ENCODE measurements at places on chromosomes 6 and 20. TPM values are rescaled to one million over a fixed set of nuclear protein-coding genes. Genes with fewer than 3 reads are reported as not detected.

DNA sequence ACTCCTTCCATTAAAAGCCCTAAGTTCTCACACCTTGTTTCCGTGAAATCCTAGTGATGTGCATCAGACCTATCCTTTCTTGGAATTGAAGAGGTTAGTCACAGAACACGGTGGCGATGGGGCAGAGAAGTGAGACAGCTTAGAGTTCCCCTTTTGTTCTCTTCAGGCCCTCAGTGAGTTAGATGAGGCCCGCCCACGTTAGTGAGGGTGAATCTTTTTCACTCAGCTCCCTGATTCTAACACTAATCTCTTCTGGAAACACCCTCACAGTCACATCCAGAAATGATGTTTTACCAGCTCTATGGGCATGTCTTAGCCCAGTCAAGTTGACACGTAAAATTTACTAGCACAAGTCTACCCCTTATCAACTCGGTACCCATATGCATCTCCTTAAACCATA, 172.7 kb upstream of the NOX3 start:
- H3K4me1 ChIP-seq = no peaks in the 10 kb centered on the region
- H3K27ac ChIP-seq = no peak overlapping the region
- no peaks in the 10 kb centered on the region for H3K27me3 ChIP-seq
- H3K36me3 ChIP-seq = no peaks in the 10 kb centered on the region
- H3K4me3 ChIP-seq = no peak overlapping the region

Gene CARMIL1
- 5.0 TPM for total RNA-seq

- no peaks in the 10 kb centered on the region for H3K36me3 ChIP-seq
- DNase-seq = no peak
- no peaks in the 10 kb centered on the region for H3K27me3 ChIP-seq
Observed at GRCh38 chr20:61840779-61841455, 224.8 kb downstream of the TAF4 start.

DNA sequence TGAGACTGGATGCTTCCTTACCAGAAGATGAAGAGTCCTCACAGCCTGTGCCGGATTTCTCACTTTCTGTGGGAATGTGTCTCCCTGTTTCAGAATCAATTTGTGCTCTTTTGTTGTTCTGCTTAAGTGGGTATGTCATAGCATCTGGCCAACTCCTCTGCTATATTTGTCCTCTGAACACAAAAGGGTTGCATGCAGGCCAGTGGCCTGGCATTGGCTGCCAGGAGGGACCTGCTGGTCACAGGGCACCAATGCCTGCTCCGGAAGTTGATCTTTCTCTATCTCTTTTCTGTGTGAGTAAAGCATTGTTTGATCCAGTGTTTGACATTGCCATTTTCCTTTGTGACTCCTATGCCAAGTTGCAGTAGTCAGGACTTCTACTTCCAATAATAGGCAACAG, 47.8 kb downstream of the JARID2 start:
- H3K4me1 ChIP-seq = peaks cover 3% of the 10 kb centered on the region
- H3K27me3 ChIP-seq = no peaks in the 10 kb centered on the region
- no peaks in the 10 kb centered on the region for H3K36me3 ChIP-seq

- no peaks in the 10 kb centered on the region for H3K36me3 ChIP-seq
- H3K27ac ChIP-seq = no peak overlapping the region
- H3K4me3 ChIP-seq = no peak overlapping the region
- no peaks in the 10 kb centered on the region for H3K27me3 ChIP-seq
- H3K4me1 ChIP-seq = no peaks in the 10 kb centered on the region
- DNase-seq = no peak
Observed at GRCh38 chr6:92139601-92140000, 1279.8 kb downstream of the EPHA7 start.

DNA sequence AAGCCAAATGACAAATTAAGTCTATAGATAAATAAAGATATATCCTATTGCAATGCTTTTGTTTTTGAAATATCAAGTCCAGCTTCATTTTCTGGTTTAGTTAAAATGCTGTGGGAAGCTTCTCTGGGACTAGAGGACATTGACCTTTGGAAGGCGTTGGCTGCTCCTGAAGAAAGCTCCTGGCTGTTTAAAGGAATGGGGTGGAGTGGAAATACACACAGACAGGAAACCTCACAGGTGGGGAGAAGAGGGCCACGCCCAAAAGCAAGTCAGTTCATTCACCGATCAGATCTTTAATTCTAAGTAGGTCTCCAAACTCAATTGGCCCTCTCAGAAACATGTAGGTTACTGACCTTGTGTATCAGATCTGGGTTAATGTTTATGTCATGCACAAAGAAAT, 59.6 kb downstream of the SPTLC3 start:
- no peak overlapping the region for H3K27ac ChIP-seq
- no peaks in the 10 kb centered on the region for H3K4me1 ChIP-seq
- no peak overlapping the region for H3K4me3 ChIP-seq
- H3K27me3 ChIP-seq = no peaks in the 10 kb centered on the region
- DNase-seq = no peak
- peaks cover 1% of the 10 kb centered on the region for H3K36me3 ChIP-seq

- H3K4me1 ChIP-seq = no peaks in the 10 kb centered on the region
- no peaks in the 10 kb centered on the region for H3K36me3 ChIP-seq
- no peaks in the 10 kb centered on the region for H3K27me3 ChIP-seq
- no peak overlapping the region for H3K27ac ChIP-seq
- no peak overlapping the region for H3K4me3 ChIP-seq
- DNase-seq = no peak
Observed at GRCh38 chr20:14478126-14478525, 140.7 kb upstream of the FLRT3 start.

DNA sequence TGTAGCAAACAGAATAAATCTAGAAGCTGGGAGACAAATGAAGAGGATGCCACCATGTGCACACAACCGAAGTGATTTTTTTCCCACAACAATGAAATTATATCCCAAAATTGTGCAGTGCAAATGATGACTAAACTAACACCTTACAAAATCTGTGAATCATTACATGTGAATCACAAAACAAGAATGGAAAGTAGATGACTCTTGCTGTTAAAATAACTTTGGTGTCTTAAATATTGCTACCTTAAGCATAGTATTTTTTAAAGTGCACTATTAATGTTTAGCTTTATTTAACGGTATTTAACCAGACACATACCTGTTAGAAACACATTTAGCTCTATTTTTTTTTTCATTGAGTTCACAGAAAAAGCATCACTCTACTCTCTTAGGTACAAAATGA, 190.8 kb downstream of the TBC1D32 start:
- no peak overlapping the region for H3K27ac ChIP-seq
- H3K4me3 ChIP-seq = no peak overlapping the region
- no peak for DNase-seq
- H3K27me3 ChIP-seq = no peaks in the 10 kb centered on the region

Gene ETV7
- 0.17 TPM for total RNA-seq

- H3K27me3 ChIP-seq = no peaks in the 10 kb centered on the region
- H3K4me3 ChIP-seq = no peak overlapping the region
- no peaks in the 10 kb centered on the region for H3K4me1 ChIP-seq
- DNase-seq = no peak
Observed at GRCh38 chr20:61705386-61706258, 360.1 kb downstream of the TAF4 start.

GRCh38 chr6:125983246-125983945, 2.9 kb upstream of the TRMT11 start:
- no peaks in the 10 kb centered on the region for H3K27me3 ChIP-seq
- H3K27ac ChIP-seq = no peak overlapping the region
- DNase-seq = no peak
- H3K4me1 ChIP-seq = peaks cover 6% of the 10 kb centered on the region
- no peaks in the 10 kb centered on the region for H3K36me3 ChIP-seq
- no peak overlapping the region for H3K4me3 ChIP-seq

Measured in liver (tissue), 10 donors.